ENCODE measurements at places on chromosomes 5 and 9.

- DNase-seq: no peak
Observed at GRCh38 chr5:137186759-137187461, 312.2 kb downstream of the SPOCK1 start.

DNA sequence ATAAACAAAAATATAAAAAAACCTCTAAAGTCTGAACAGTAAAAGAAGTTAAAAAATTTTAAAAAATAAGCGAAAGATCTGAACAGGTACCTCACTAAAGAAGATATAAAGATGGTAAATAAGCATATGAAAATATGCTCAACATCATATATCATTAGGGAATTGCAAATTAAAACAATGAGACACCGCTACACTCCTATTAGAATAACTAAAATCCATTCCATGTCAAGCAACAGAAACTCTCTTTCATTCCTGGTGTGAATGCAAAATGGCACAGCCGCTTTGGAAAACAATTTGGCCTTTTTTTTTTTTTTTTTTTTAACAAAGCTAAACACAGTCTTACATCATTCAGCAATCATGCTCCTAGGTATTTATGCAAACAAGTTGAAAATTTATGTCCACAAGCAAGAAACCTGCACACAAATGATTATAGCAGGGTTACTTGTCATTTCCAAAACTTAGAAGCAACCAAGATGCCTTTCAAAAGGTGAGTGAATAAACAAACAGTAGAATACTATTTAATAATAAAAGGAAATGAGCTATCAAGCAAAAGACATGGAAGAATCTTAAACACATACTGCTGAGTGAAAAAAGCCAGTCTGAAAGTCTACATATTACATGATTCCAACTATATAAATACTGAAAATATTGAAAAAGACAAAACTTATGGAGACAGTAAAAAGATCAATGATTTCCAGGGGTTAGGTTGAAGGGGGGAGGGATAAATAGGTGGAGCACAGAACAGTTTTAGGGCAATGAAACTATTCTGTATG is 22.1 kb downstream of the ANXA1 start:
- no peak for DNase-seq

DNA sequence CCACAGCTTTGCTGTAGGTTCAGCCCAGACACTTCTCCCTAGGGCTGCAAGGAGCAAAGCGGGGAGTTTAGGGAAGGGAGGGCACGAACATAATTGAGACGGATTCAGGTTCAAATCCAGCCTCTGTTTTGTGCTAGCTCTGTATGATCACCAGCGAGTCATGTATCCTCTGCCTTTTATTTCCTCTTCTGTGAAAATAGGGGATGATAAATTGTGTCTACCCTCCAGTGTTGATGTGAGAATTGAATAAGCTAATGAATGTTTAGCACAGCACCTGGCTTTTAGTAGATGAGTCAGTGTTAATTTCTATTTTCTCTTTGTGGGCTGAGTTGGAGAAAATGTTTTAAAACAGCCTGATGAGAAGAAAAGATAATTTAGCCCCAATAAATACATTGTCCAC is 6.2 kb downstream of the MLANA start:
- DNase-seq: no peak

GRCh38 chr5:159928122-159928909 is 12.0 kb downstream of the ADRA1B start:
- DNase-seq: no peak

DNA sequence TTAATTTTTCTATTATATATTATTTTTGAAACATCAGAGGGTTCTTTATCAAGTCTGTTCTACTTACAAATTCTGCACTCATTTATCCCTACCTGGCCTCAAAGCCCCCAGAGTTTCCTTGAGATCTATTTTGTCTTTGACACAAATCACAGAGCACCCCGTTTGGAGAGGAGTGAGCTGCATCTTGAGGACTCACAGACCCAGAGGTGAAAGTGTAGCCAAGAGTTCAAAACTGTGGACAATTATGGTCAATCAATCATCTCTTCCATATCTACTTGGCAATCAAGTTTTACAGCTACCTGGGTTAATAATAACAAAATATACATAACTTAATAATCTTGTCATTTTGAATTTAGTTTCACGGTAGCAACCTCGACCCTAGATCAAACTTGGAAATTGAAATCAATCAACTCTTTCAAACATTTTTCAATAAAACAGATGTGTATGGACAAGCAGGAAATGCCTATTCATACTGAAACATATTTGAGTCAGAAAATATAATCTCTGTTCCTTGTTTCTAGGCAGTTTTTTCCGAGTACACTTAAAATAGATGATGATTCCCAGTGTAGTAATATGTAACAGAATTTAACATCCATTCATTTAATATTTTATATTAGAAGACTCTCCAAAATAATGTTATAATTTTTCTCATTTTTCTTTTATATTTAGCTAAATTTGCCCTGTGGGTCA is 13.7 kb upstream of the SYK start:
- no peak for DNase-seq

- DNase-seq: no peak
Observed at GRCh38 chr5:71701407-71701806, 17.7 kb upstream of the CARTPT start.

GRCh38 chr5:107199756-107200155 is 471.0 kb downstream of the EFNA5 start:
- DNase-seq: no peak

DNA sequence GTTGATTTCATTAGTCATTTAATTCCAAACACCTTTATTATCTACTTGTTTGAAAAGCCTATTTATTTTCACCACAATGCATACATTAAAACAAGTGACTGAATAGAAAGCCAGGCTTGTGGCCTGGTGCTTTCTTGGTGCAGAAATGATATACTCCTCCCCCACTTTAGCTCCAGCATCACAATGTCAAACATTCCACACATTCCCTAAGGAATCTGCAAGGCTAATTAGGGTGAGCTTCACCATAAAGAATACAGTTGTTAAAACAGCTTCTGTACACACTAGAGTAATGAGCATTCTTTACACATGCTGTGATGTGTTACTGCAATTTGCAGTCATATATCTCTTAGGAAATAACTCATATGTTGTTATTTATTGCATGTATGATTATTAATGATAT is 705.7 kb downstream of the CETN3 start:
- DNase-seq: no peak

DNA sequence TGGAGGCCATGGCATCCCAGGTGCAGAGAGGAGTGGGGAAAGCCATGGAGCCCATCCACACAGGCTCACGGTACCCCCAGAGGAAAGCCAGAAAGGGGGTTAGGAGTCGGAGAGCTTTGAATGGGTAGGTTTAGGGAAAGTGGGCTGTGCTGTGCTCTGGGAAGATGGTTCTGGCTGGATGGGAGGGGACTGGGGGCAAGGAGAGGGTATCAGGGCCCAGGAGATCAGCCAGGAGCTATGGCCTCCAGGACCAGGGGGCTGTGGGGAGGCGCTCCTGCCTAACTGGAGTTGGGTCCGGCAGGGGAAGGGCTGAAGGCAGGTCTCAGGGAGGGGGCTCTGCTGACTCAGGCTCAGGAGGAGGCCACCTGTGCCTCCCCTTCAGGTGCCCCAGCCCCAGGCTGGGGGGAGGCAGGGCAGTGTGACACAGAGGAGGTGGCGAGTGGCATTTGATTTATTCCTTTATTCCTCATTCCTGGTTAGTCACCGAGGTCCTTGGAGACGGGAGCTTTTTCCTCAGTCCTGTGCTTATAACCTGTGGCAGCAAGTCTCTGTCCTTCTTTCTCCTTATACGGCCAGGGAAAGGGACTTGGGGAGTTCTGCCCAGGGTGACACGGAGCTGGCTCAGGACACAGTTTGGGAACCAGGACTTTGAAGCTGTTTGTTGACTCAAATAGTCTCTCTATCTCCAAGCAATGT is 60.8 kb downstream of the TSTD2 start:
- DNase-seq: no peak

DNA sequence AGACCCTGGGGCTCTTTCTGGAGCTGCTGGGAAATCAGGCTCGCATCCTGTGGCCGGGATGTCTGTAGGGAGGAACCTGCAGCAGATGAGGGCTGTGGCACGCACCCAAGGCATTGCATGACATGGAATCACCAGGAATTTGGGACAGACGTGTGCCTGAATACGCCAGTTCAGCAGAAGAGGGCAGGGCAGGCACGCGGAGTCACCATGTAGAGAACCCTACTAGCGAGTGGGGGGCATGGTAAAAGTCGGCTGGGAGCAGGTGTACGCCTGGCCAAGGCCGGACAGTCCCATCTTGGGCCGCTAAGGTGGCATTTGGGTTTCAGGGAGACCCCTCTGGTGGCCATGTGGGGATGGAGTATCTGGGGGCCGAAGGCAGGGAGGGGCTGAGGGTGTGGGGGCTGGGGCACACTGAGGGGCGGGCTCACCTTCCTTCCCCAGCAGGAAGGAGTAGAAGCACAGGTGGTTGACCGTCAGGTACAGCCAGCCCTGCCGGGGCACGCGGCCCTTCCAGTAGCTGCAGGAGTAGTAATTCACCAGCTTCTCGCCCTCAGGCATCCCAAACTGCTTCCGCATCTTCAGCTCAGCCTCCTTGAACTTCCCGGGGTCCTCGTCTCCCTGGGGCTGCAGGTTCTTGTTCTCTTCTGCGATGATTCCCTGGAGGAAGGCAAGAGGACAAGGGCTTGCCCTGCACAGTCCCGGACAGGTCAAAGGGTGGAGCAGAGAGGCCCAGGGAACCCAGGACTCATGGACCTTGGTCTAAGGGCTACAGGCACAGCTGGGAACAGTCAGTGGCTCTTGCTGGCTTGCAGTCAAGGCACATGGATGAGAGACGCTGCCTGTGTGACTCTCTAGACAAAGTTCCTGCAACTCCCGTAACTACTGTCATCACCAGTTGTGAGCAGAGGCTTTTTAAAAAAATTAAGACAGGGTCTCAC is 13.5 kb downstream of the TBC1D9B start:
- no peak for DNase-seq

- no peak for DNase-seq
Observed at GRCh38 chr5:40549616-40550015, 130.1 kb upstream of the PTGER4 start.

DNA sequence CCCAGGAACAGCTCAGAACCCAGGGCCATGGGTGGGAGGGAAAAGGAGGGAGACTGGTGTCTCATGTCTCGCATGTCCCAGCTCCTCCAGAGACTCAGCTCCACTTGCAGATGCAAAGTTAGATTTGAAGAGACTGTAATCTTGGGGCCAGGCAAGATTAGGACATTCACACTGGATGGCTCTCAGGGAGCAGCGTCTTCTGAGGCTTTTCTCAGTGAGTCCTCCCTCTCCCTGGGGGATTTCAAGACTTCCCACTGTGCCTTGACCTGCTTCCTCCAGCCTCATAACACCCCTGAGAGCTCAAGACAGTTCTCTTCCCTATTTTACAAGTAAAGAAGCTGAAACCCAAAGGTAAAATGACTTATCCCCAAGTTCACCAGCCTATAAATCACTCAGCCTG is 10.5 kb upstream of the TCOF1 start:
- DNase-seq: no peak

DNA sequence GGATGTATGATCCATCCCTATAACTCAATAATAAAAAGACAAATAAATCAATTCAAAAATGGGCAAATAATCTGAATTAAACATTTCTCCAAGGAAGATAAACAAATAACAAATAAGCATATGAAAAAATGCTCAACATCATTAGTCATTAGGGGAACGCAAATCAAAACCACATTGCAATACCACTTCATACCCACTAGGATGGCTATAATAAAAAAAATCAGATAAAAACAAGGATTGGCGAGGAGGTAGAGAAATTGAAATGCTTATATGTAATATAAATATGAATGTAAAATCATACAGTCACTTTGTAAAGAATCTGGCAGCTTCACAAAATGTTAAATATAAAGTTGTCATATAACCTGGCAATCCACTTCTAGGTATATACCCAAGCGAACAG is 52.3 kb upstream of the TBCA start:
- DNase-seq: no peak

DNA sequence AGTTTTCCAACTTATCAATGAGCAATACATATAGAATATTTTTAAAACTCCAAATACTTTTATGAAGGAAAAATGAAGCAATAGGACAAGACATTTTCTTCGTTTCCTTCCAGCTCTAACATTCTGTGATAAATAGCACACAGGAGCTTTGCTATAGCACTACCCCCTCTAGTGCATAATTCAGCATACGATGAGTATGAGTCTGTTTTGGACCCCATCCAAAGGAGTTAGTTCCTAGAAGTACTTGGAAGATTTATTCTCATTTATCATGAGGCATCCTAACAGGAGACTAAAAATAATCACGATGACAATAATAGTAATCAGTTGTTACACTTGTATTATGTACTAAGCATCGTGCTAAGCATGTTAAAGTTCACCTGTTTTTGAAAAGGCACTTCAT is 1061.3 kb upstream of the DMAC1 start:
- DNase-seq: no peak

DNA sequence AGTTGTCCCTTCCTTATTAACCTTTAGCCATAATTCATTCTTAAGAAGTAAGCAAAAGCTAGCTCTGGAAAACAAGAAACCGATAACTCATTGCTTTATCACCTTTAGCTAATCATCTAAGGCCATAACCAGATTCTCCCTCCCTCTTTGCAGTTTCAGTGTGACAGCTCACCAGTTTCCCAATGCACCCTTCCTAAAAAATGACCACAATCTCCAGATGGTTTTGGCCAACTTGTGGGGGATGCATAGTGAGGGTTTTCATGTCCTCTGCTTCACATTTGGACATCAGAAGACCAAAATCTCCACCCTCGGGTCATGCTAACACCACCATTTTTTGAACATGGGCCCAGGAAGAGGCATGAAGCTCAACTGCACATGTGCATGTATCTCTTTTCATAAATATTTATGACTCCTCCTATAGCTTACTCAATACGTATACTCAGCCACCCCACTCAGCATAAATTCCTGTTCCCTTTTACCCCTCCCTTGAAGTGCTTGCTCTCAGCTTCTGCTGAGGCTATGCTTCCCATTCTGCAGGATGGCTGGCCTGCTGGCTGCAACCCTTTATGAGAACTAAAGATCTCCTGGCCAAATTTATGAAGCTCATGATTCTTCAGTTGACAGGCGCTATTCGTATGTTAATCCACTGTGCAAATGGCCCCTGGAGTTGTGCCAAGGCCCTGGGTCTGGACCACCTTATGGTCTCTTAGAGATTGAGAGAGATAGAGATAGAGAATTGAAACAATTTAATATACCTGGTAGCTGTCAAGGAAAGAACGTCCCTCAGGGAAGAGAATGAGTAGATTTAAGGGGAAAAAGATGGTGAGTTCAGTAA is 14.8 kb downstream of the PPP3R2 start:
- no peak for DNase-seq

DNA sequence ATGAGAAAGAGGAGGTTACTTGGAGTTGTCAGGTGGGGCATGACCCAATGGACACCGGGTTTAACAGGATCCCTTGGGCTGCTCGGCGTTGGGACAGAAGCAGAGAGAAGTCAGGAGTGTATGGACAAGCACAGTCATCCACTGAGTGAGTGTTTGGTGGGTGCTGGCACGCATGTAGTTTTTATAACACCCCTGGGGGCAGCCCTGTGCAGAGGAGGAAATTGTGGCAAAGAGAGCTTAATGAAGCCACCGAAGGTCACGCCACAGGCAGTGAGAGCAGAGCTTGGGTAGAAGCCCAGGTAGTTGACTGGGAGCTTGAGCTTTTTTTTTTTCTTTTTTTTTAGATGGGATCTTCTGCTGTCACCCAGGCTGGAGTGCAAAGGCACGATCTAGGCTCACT is 43.2 kb upstream of the IER5L start:
- DNase-seq: no peak

- no peak for DNase-seq
Observed at GRCh38 chr5:148145916-148146315, 22.4 kb upstream of the SPINK14 start.

Data from effector memory CD4-positive, alpha-beta T cell (primary cell).